ENCODE measurements at places on chromosomes 7 and 10. TPM values are rescaled to one million over a fixed set of nuclear protein-coding genes. Genes with fewer than 3 reads are reported as not detected.

SPDYE11 gene
- not detected for total RNA-seq

CLDN4 gene
- 602 TPM for total RNA-seq

CPN1 gene
- not detected for total RNA-seq

PDE1C gene
- 2.1 TPM for total RNA-seq

Measured in PC-9 (cell line).